GM12878 (cell line): ENCODE measurements at places on chromosomes 2 and 18. TPM values are rescaled to one million over a fixed set of nuclear protein-coding genes. Genes with fewer than 3 reads are reported as not detected.

- no peak for DNase-seq
- no peak overlapping the region for H3K27ac ChIP-seq
- no peaks in the 10 kb centered on the region for H3K36me3 ChIP-seq
- H3K4me3 ChIP-seq, result no peak overlapping the region
- no peaks in the 10 kb centered on the region for H3K4me1 ChIP-seq
Measured at GRCh38 chr18:3794537-3795348, 344.8 kb downstream of the TGIF1 start.

DNA sequence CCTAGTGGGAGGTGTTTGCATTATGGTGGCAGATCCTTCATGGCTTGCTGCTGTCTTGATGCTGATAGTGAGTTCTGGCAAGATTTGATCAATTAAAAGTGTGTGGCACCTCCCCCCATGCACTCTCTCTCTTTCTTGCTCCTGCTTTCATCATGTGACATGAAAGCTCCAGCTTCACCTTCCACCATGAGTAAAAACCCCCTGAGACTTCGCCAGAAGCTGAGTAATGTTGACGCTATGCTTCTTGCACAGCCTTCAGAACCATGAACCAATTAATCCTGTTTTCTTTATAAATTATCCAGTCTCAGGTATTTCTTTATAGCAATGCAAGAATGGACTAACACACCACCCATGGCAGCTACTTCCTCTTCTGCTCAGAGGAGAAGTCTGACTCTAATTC lies 2181.4 kb upstream of the PIK3C3 start:
- H3K4me3 ChIP-seq, result no peak overlapping the region
- DNase-seq, result no peak
- H3K27me3 ChIP-seq, result no peaks in the 10 kb centered on the region
- no peaks in the 10 kb centered on the region for H3K36me3 ChIP-seq
- no peaks in the 10 kb centered on the region for H3K4me1 ChIP-seq

DNA sequence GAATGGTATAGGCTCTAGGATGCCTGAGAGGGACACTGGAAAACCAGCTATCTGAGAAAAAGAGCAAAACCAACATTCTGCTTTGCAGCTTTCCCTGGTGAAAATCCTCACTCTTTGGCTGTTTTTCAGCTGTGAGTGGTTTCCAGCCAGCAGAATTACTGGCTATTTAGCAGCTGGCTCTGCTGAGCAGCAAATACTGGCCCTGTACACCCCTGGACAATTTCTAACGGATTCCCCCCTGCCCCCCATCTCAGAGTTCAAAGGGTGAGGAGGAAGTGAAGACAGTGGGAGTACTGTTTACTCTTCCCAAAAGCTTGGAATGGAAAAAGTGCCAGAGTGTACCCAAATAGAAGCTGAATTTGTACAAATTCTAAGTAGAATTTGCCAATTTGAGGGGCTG lies 26.1 kb upstream of the IMP4 start:
- no peak overlapping the region for H3K27ac ChIP-seq
- no peaks in the 10 kb centered on the region; the same call in 1 of the 2 replicates for H3K27me3 ChIP-seq
- H3K36me3 ChIP-seq, result no peaks in the 10 kb centered on the region
- no peaks in the 10 kb centered on the region for H3K4me1 ChIP-seq

- no peak overlapping the region for H3K27ac ChIP-seq
- no peaks in the 10 kb centered on the region for H3K27me3 ChIP-seq
- no peaks in the 10 kb centered on the region for H3K36me3 ChIP-seq
Measured at GRCh38 chr2:182971820-182972547, 66.3 kb downstream of the NCKAP1 start.

The METTL21A gene
- 20.2 and 22.6 TPM in 2 replicates for total RNA-seq

The SLC23A3 gene
- total RNA-seq, result 0.37 and 1.0 TPM in 2 replicates
